Midbrain (tissue), 1 donor: ENCODE measurements at places on chromosomes 7 and 10.

DNA sequence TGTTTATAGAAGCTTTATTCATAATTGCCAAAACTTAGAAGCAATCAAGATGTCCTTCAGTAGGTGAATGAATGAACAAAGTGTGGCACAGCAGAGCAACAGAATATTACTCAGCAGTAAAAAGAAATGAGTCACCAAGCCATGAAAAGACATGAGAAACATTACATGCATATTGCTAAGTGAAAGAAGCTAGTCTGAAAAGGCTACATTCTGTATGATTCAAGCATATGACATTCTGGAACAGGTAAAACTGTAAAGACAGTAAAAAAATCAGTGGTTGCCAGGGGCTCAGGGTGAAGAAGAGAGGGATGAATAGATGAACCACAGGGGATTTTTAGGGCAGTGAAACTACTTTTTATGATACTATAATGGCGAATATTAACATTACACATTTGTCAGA lies 80.9 kb upstream of the APBB1IP start:
- no peak for DNase-seq

- DNase-seq: no peak
These were observed 70.0 kb upstream of the AGBL3 start for GRCh38 chr7:134916171-134916883.

DNA sequence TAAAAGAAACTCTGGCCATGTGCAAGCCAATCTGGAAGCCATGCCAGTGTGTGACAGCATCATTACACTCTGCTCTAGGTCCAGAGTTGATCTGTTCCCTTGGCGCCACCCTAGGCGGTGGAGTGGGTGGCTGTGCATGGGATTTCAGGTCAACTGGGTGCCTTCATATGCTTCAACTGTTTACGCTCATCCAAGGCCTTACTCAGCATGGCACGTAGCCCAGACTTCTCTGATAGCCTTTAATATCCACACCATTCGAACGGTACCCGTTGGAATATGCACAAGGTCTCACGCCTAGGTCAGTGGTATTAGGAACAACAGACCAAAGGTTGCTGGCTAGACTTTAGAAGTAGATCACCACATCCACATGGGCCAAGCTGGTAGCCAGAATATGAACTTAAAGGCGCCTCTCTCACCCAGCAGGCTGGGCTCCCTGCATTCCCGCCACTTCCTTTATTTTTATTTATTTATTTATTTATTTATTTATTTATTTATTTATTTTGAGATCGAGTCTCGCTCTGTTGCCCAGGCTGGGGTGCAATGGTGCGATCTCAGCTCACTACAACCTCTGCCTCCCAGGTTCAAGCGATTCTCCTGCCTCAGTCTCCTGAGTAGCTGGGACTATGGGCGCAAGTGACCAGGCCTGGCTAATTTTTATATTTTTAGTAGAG lies 18.7 kb upstream of the ACHE start:
- no peak for DNase-seq

DNA sequence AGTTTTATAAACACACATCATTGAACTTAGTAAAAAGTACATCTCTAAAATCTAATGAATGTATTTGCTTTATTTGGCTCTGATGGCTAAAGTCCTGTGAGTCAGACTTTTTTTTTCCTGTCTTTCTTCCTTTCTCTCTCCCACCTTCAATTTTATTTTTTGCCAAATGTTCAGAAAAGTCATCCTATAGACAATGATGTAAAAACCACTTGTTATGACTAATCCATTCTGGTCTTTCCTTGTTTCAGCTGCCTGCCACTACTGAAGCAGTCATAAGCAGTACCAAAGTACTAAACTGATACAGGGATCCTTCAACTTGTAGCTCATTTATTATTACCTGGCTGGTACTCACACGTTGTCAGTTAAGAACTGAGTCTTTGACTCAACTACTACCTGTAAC lies 23.9 kb downstream of the HECTD2 start:
- DNase-seq: no peak

- DNase-seq: no peak
These were observed 385.0 kb downstream of the KCNMA1 start for GRCh38 chr10:77252380-77253146.
